ENCODE measurements at places on chromosomes 3 and 15.

- DNase-seq, result no peak
These were observed 891 bp upstream of the TOP2B start for GRCh38 chr3:25665315-25666280.

GRCh38 chr3:14175383-14176037 lies 2.9 kb downstream of the XPC start:
- no peak for DNase-seq

DNA sequence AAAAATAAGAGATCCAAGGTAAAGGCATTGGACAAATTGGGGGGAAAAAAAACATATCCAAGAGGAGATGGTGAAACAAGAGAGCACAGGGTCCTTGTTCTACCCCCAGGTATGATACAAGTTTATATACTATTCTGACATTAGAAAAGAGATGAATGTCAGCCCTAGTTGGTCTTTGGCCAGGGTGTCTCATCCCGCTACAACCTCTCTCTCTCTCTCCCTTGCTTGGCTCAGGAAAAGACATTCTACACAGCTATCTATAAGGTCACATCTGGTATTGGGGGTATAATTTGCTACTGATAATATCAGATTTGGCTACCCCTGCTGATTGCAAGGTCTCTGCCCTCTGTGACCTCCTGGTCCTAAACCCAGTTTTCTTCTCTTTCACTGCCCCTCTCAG lies 117.2 kb downstream of the GOLIM4 start:
- DNase-seq, result no peak

DNA sequence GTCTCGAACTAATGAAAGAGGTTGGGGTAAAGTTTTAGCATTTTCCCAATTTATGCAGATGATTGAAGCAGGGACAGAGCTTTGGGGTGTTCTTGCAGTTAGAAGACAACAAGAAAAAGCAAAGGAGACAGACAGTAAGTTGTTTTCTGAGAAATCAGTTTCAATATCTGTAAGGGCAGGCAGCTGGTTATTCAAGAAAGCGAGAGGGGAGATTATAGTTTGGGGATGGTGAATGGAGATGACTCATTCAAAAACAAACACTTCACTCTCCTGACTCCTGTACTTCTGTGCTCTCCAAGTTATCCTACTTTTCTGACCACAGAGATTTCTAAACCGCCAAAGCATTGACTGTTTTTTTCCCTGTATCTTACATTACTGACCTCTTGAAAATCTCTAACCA lies 352.0 kb downstream of the GAP43 start:
- DNase-seq, result no peak

GRCh38 chr3:86244905-86245304 lies 746.0 kb downstream of the VGLL3 start:
- no peak for DNase-seq

DNA sequence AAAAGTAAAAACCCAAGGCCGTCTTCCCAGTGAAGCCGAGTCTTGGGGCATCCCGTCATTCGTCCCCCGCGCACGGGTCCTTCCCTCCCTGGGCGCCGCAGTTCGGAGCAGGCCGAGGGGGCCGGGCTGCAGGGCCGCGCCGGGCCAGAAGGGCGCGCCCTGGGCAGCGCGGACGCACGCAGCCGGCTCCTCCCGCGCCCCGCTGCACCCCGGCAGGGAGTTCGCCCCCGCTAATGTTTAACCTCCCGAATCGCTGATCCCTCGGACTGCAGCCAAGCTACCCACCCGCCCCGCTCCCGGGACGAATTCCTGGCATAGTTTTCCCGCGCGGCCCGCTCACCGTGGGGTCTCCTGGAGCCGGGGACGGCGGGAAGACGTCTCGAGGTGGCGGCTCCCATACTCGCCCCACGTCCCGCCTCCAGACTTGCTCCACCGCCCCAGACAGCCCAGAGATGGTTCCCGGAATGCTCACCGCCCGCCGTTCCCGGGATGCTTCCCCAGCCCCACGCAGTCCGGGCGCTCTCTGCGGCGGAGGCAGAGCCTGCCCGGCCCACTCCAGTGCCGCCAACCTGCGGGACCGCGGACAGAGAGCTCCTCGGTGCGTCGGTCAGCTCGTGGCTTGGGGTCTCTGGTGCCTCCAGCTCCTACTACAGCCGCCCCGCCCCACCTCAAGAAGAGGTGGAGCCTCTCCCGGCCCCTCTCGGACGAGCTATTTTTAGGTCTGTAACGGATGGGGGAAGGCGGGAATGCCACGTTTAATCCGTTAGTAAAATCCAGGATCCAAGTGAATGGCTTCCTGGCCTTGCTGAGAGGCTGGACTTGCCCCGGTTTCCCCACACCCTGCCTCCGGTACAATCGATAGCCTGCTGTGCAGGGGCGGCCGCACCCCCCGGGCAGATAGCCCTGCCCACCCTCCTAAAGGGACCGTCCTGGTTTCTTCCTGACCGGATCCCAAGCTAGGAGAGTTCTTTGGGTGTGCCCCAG lies at the start of gene DZIP1L:
TSS of gene DZIP1L (minus strand) at position 621 of the 984 bp plus-strand sequence. CDS start 11,637 bp downstream, outside the sequence.
- peak; percentile 50 for DNase-seq

DNA sequence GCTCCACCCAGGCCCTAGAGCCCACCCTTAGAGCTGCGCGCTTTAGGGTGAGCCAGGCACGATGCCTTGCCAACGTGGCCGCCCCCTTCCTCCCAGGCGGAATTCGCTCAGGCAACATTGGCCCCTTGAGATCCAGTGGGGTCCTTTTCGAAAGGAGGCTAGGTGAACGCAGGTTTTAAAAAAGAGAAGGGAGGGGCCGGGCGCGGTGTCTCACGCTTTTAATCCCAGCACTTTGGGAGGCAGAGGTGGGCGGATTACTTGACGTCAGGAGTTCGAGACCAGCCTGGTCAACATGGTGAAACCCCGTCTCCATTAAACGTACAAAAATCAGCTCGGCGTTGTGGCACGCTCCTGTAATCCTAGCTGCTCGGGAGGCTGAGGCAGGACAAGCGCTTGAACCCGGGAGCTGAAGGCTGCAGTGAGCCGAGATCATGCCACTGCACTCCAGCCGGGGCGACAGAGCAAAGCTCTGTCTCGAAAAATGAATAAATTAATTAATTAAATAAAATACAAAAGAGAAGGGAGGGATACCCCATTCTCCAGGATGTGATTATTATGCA lies 984 bp upstream of the RPP25 start:
- DNase-seq, result no peak

DNA sequence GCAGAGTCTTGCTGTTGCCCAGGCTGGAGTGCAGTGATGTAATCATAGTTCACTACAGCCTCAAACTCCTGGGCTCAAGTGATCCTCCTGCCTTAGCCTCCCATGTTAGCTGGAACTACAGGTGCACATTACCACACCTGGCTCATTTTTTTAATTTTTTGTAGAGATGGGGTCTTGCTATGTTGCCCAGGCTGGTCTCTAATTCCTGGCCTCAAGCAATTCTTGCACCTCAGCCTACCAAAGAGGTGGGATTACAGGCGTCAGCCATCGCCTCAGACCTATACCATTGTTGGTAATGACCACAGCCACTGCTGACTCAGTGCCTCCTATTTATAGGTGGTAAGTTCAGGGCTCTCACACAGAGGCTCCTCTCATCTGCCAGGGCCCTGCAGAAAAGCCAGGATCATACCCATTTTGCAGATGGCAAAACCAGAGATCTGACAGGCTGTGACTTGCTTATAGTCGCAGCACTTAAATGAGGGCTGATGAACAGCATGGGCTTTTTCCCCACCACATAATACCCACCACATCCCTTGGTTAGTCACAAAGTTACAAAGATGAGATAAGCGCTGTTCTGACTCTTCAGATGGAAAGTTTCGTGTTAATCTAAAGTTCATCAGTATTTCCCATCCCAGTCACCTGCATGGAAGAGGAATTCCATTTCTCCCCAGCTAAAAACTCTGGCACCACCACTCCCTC lies 21.8 kb upstream of the SPATA12 start:
- DNase-seq, result no peak

GRCh38 chr3:52080830-52081719 lies 24.7 kb upstream of the DUSP7 start:
- DNase-seq, result no peak

- DNase-seq, result no peak
These were observed 84.6 kb downstream of the GBE1 start for GRCh38 chr3:81676706-81677456.

DNA sequence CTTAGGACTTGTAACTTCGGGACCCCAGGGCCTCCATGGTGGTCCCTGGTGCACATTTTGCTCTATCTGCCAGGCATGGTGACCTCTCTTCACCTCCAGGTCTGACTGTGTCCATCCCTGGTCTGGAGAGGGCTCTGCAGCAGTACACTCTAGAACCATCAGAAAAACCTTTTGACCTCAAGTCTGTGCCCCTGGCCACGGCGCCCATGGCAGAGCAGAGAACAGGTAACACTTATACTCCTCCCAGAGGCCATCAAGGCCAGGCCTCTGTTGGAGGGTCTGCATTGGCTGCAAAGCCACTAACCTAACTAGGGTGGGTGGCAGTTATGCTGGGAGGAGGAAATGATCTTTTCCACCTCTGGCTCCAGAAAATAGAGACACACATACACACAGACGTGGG lies 10.3 kb upstream of the HMCES start:
- DNase-seq, result no peak

DNA sequence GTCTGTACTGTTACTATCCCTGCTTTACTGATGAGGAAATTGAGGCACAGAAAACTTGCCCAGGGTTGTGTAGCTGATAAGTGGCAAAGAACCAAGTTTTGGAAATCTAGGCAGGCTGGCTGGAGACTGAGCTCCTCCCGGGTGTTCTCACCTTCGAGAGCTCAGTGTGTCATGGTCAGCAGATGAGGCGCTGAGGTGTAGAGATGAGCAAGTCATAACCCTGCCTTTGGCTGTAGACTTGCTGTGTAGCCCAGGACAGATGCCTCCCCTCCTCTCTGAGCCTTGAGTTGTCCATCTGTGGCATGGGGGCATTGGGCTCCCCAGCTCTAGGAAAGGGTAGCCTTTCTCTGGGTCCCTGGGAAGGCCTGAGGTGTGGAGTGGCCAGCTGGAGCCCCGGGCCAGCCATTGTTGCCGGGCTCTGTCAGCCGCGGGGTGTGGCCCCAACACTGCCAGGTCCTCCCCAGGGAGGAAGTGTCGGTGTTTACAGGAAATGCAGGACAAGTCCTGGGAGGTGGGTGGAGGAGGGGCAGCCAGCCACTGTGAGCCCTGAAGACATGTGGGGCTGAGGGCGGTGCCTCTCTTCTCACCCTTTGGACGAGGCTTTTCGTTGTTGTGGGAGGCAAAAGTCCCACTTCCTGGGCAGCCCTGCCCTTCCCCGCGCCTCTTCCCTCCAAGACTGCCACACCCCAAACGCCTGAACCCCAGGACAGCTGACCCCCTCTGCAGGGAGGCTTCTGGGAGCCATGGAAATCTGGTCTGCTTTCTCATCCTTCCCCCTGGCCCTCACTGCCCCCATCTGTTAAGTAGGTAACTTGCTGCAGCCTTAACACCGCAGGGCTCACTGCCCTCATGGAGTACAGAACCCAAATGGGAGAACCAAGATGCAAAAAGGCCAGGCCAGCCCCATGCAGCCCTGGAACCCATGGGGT lies 29.1 kb downstream of the FGD5 start:
- no peak for DNase-seq

GRCh38 chr3:125163739-125164601 lies 48.6 kb downstream of the SLC12A8 start:
- no peak for DNase-seq

GRCh38 chr15:57340682-57341259 lies 35.5 kb upstream of the CGNL1 start:
- DNase-seq, result peak; percentile 18

GRCh38 chr15:100264994-100265640 lies 76.7 kb downstream of the ADAMTS17 start:
- no peak for DNase-seq

DNA sequence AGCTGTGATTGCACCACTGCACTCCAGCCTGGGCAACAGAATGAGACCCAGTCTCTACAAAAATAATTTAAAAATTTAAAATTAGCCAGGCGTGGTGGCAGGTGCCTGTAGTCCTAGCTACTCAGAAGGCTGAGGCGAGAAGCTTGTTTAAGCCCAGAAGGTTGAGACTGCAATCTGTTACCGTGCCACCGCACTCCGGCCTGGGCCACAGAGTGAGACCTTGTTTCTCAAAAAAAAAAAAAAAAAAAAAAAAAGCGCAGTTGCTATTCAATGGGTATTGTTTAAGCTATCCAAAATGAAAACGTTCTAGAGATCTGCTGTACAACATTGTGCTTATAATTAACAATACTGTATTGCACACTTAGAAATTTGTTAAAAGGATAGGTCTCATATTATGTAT lies 24.0 kb downstream of the ZNF148 start:
- DNase-seq, result no peak

DNA sequence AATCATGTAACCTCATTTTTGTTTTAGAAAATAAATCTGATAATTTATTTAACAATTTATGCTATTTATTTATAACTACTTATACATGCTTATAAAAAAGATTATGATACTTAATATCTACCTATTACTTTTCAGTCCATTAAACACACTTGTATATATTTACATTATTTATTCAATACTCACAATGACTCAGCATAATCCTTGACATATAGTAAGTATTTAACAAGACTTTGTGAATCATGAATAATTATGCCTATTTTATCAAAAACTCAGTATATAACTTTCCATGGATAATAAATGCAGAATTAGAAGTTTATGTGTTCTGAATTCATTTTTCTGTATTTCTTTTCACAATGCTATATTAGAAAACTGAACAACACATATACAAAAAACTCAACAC lies 266.0 kb upstream of the STAC start:
- no peak for DNase-seq

DNA sequence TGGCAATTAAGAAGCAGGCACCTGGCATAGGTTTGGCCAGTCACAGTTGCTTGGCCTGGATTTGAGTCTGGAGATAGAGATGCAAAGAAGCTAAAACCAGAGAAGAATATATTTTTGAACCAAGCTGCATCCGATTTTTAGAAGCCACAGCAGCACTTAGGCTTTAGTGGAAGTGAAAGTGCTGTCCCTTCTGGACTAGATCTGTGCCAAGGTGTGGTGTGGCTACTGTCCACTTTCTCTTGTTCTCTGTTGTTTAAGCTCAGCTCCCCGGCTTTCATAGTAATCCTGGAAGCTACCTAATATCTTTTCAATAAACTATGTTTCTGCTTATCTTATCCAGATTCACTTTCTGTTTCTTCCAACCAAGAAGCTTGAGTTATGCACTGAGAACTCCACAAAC lies 183.4 kb upstream of the THRB start:
- DNase-seq, result no peak

GRCh38 chr3:125168711-125169393 lies 43.7 kb downstream of the SLC12A8 start:
- no peak for DNase-seq

GRCh38 chr3:14290631-14291385 lies 111.6 kb upstream of the SLC6A6 start:
- no peak for DNase-seq

GRCh38 chr3:126126811-126127431 lies 43.0 kb upstream of the SLC41A3 start:
- no peak for DNase-seq

DNA sequence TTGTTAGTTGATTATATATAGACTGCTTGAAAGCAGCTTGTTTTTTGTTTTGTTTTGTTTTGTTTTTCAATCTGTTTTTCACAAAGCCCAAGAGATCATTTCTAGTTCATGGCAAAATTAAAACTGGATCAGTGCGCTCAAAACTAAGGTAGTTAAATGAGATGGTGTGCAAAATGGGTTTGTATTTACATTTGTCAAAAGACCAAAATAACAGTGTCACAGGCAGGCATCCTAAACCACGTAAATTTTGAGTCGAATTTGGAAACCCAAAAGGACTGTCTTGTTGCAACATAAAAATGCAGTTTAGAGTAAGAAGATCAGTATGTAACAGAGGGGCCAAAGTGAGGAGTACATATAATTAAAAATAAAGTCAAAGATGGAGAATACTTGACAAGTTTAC lies 2.4 kb downstream of the DMXL2 start:
- no peak for DNase-seq

- no peak for DNase-seq
These were observed 43.9 kb downstream of the CCNL1 start for GRCh38 chr3:157116017-157116416.
